ENCODE measurements at places on chromosomes 13 and 19. TPM values are rescaled to one million over a fixed set of nuclear protein-coding genes. Genes with fewer than 3 reads are reported as not detected.
A peak's percentile ranks its signal among the peaks of the same experiment; 100 is the strongest.

- DNase-seq = no peak
These were observed 7.2 kb downstream of the SLITRK5 start for GRCh38 chr13:87678372-87678752.

GRCh38 chr13:48500652-48501197 lies 32.2 kb downstream of the RCBTB2 start:
- DNase-seq = no peak

DNA sequence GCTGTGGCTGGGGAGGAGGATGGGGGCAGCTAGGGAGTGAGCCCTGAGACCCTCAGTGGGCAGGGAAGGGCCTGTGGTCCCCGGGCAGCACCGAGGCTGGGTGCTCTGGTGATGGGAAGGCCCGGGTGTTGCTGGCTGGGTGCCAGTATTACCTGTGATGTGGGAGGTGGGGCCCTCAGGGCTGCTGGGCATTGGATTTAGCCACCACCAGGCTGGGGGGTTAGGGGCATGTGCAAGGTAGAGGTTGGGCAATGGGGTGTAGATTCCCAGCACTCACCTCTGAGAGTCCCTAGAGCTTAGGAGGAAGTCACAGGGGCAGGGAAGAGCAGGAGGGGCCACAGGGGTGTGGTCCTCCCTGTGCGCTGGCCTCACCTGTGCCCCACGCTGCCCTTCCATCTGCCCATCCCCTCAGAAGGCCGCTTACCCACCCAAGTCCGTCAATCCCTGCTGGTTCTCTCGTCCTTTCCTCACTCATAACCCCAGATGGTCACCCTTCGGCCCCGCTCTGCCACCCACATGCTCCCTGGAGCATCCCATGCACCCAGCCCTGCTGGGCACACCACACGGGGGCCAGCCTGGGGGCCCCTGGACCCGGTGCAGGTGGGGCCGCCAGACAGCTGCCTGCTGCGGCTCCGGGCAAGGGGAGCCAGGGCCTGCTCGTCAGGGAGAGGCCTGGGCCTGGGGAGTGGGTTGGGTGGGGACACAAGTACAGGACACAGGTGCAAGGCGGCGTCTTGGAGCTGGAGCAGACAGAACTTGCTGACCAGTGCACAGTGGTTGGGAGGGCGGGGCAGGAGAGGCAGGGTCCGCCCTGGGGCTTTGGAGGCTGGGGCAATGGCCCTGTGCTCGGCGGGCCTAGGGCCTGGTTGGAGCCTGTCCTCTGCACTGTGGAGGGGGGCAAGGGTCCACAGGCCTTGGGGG lies 12.5 kb downstream of the EPN1 start:
- no peak for DNase-seq

DNA sequence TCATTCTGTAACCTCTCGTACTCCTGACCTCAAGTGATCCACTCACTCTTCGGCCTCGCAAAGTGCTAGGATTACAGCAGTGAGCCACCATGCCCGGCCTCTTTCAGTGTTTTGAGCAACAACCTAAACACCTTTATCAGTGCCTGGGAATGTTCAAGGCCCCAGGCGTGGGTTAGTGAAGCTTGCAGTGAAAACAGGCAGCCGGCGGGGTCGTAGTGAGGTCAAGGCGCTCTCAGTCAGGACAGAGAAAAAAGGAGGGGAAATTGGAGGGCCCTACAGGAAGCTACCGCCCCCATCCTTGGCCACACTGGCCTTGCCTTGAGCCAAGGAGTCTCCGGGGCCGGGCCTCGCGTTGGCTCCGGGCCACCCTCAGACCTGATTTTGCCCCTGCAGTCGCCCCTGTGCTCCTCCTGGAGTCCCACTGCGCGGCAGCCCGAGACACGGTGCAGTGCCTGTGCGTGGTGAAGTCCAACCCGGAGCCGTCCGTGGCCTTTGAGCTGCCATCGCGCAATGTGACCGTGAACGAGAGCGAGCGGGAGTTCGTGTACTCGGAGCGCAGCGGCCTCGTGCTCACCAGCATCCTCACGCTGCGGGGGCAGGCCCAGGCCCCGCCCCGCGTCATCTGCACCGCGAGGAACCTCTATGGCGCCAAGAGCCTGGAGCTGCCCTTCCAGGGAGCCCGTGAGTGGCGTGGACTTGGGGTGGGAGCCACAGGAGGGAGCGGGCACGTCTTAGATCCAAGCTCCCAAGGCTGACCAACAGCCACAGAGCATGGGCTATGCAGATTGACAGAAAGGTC lies 17.7 kb downstream of the MAG start:
- DNase-seq = no peak

DNA sequence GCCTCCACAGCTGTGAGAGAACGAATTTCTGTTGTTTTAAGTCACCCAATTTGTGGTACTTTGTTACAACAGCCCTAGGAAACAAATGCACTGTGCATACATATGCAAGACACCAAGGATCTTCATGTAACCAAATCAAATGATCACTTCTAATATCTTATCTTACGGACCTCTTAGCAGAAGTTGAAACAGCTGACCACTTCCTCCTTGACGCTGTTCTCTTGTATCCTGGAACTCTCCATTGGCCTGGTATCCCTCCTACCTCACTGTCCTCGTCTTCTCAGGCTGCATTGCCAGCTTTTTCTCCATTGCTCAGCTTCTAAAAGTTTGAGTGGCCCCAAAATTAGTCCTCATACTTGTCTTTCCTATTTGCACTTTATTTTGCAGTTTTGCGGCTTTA lies 200.4 kb downstream of the DLEU7 start:
- DNase-seq = no peak

- peak; percentile 94 for DNase-seq
These were observed 2.2 kb downstream of the CXCL17 start for GRCh38 chr19:42440357-42441048.

- DNase-seq = no peak
These were observed 1651.9 kb upstream of the MIR17HG start for GRCh38 chr13:89695343-89696257.

- DNase-seq = no peak
These were observed 24.6 kb downstream of the ZMYM5 start for GRCh38 chr13:19838865-19839275.

DNA sequence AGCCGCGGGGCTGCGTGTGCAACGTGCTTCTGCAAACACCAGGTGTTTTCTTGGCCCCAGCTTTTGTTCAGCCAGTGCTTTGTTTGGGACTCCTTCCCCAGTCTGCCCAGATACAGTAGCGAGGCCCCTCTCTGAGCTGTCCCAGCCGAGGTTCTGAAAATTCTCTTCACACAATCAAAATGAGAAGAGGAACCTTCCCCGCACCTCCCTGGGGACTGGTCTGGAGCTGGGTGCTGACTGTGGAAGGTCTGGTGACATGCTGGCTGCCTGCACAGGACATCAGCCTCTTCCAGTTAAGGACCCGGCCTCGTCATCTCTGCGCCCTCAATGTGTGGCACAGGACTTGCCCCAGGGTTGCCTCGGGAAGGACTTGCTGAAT lies 4.2 kb downstream of the ATP4A start:
- DNase-seq = no peak

DNA sequence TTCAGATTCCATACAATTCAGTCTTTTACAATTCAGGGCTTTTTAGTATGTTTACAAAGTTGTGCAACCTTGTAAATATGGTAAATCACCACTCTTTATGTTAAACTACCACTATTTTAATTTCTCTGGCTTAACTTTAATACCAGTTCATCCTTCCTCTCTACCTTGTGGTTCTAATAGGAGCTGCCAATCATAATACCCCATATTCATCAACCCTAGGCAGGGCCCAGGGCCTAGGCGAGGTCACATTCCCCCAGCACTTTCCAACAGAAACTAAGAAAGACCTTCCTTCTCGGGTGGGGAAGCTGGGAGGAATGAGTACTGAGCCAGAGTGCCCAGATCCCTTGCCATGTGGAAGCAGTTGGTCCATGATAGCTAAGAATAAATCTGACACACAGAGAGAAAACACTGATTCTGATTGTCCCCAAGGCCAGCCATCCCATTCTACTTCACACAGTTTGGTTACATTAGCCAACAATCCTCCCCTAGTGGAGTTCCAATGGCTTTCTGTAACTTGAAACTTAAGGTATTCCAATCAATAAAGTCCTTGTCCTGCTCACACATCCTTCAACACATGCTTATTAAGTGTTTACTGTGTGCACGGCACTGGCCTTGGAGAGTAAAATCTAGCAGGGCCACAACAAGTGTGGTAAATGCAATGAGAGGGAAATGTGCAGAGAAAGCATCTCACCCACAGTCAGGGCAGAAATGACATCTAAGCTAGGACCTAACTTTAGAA lies 76.8 kb downstream of the NUFIP1 start:
- no peak for DNase-seq

- DNase-seq = no peak
These were observed 38.5 kb downstream of the TPT1 start for GRCh38 chr13:45302507-45302906.

DNA sequence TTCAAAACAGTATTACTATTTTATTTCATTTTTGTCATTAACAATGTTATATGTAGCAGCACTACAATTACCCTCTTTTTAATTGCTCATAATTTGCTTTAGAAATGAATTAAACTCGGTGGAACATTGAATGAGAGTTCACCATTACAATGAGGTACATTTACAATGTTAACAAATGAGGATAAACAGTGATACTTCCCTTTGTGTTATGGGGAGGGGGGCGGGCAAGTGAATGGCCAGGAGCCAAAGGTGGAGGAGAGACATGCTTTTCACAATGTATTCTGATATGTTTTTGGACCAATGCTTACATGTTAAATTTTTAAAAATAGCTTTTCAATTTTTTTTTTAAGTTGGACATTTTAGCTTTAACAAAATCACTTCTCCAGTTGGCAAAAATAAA lies 34.2 kb downstream of the NALCN start:
- no peak for DNase-seq

- DNase-seq = no peak
These were observed 131.9 kb downstream of the ITGBL1 start for GRCh38 chr13:101584331-101584730.

DNA sequence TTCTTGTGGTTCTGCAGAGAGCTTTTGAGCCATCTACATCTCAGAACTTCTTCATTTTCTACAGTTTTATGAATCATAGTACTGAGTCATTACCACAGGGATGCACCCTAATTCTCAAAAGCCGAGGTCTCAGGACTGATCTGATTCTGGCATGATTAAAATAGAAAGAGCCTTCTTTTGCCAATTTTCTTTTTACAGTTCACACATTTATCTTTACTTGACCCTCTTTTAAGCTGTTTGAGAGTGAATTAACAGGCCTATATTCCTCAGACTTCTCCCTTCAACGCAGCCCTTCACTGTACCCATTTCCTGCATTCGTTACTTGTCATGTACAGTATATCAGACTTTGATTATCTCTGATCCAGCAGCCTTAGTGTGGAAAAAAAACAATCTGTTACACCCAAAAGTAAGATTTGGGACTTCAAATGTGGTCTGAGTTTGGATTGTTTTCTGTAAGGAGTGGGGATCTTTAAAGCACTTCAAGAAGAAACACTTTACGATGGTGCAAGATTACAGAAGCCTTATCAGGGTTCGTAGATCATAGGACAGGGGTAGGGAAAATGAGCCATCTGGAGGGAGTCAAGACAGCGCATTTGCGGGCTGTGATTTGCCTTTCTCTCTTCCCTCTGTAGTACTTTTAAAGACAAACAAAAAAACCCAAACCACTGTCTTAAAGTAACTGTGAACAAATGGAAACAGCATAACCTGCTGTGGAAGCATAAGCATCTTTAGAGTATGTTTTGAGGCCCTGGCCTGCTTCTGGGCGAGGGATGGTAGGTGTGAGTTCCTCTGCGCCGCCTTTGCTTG lies 15.3 kb upstream of the GPR183 start:
- DNase-seq = no peak

GRCh38 chr19:11887234-11887610 lies 360 bp upstream of the ZNF69 start:
- DNase-seq = no peak

DNA sequence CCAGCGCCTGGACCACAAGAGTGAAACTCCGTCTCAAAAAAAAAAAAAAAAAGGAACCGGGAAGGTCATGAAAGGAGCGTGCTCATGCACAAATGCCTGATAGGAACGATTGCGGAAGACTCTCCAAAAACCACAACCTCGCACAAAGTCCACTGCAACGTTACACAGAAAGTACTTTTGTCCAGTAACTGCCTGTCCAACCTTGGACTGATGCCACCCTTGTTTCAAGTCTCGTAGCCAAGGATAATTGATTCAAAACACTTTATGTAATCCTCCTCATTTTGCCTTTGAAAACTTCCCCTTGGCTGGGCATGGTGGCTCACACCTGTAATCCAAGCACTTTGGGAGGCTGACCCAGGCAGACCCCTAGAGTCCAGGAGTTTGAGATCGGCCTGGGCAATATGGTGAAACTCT lies 13.7 kb downstream of the LGALS7 start:
- no peak for DNase-seq

DNA sequence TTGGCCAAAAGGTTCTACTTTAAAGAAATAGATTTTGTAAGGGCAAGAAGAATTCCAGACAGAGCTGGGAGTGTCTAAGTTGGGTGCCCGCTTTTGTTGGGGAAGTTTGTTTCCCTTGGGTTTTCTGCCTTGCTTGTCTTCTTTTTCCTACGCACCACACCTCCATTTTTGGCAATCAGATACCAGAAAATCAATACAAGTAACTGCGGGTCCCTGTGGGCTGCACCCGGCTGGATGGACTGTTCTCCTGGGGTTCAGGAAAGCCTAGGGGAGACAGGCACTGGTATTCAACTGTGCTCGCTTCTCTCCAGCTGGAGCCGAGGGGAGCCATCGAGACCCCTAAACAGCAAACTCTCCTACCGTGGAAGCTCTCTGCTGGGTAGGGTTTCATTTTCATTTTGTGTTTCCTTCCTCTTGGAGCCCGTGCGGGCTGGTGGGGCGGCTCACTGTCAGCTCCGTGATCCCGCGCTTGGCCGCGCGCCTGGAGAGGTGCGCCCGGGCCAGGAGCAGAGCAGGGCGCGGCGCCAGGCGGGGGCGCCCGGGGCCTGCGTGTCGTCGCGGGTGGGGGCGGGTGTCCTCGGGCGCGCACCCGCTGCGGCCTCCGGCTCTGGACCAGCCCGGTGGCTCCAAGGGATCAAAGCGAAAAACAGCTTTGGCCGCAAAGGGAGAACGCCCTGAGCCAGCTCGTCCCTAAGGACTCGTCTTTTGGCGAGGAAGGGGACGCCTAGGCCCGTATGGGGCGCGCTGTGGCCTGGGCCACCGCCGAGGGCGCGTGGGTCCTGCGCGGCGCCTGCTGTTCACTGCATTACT lies 347.2 kb downstream of the ZNF536 start:
- peak; percentile 87 for DNase-seq

DNA sequence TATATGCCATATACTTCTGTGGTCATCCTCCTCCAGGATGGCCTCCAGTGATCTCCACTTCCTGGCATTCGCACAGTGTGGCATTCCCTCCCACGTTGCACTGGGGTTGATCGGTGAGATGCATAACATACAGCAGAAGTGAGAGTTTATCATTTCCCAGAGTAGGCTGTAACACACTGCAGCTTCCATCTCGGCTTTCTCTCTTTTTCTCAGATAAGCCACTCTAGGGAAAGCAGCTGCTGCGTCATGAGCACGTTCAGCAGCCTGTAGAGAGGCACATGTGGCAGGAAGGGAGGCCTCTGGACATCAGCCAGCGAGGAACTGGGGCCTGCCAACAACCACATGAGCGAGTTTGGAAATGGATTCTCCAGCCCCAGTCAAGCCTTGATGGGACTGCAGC lies 807.1 kb downstream of the DIAPH3 start:
- peak; percentile 89 for DNase-seq

GRCh38 chr19:53365899-53366493 lies 491 bp downstream of the ZNF525 start:
- no peak for DNase-seq

- no peak for DNase-seq
These were observed 266.1 kb upstream of the TMTC4 start for GRCh38 chr13:100940658-100941057.

Gene C19orf85
- not detected for total RNA-seq

Gene ETV2
- 1.6 TPM for total RNA-seq

Gene ZNF471
- 2.3 TPM for total RNA-seq

Gene TSEN34
- total RNA-seq = 80.5 TPM

Gene FIZ1
- total RNA-seq = 9.0 TPM

Measured in lower leg skin (tissue), 4 donors.